ENCODE measurements at places on chromosomes 2 and 18.

DNA sequence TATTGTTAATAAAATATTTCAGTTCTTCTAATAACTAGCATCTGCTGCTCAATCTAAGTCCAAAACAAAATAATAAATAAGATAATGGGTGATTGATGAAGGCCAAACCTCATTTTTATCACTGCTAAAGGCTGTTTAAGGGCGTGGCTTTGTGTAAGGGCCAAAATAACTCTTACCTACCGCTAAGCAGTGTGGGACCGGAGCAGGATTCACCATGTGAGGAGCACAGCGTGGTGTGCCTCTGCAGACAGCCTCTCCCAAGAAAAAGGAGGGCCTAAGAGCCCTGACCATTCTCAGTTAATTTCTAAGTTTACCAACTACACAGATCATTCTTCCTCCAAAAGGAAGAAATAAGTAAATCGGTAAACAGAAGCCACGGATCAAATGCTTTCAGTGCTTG is 353.7 kb downstream of the ARL6IP6 start:
- DNase-seq: no peak

GRCh38 chr2:20351555-20352229 is 1.0 kb upstream of the PUM2 start:
- DNase-seq: no peak

GRCh38 chr2:240425236-240425615 is 10.2 kb upstream of the GPC1 start:
- DNase-seq: no peak

- no peak for DNase-seq
These were observed 438.2 kb upstream of the MAP2 start for GRCh38 chr2:208985644-208986043.

GRCh38 chr2:218422403-218423086 is 3.6 kb downstream of the VIL1 start:
- DNase-seq: no peak

- peak; percentile 92 for DNase-seq
These were observed at the start of gene ACVR1C for GRCh38 chr2:157628477-157629415. TSS of gene ACVR1C (minus strand) at chr2:157628864. CDS start at chr2:157628644, 220 bp downstream.

- DNase-seq: no peak
These were observed 83.8 kb upstream of the SNTG2 start for GRCh38 chr2:866887-867286.

GRCh38 chr2:88832311-88832991 is 141.0 kb downstream of the RPIA start:
- DNase-seq: no peak
